NK-92 treated with Interleukin-12 subunit alpha and Interleukin-12 subunit beta, amount 100 ng/mL, for 24 hours (cell line): ENCODE measurements at places on chromosomes 3 and 15.

- no peak for DNase-seq
These were observed 17.8 kb downstream of the FLNB start for GRCh38 chr3:58025837-58026569.

DNA sequence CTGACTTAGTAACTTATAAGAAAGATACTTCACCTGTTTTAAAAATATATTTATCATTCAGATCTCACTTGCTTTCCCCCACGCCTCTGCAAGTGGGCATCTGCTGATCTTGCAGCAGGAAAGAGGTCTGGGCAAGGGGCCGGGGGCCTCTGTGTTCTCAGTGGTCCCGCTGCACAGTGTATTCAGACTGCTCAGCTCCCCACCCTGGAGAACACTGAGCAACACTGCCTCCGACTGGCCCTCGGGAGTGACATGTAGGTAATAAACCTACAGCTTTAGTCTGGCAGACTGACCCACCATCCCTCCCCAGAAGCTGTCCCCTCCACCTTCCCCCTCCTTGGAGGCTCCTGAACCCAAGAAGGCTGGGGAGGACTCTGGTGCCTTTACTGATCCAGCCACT is 43.8 kb downstream of the GABRB3 start:
- DNase-seq = no peak

DNA sequence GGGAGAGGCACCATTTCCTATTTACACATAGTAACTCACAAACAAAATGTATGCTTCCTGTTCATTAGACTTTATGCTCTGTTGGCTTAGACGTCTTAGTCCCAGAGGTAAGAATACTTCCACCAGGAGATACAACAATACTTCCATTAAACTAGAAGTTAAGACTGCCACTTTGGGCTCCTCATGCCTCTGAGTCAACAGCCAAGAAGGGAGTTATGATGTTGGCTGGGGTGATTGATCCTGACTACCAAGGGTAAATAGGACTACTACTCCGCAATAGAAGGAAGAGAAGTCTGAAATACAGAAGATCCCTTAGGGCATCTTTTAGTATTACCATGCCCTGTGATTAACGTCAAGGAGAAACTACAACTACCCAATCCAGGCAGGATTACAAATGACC is 43.5 kb upstream of the ABI3BP start:
- DNase-seq = no peak

- peak; percentile 58 for DNase-seq
These were observed 24.4 kb upstream of the TXNRD3 start for GRCh38 chr3:126679318-126679751.

DNA sequence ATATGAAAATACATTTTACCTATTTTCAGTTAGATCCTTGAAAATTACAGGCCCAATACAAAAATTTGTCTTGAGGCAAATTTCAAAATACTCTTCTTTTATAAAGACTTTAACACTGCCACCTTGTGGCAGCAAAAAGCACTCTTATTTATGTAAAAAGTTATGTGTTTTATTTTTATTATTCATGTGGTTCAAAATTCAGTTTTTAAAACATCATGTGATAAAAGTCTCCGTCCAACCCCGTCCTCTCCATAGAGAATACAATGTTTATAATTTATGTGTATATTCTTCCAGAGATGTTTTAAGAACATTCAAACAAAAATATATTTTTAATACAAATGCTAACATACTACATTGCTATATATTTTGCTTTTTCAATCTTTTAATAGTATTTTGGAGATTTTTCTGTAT is 36.9 kb upstream of the TRIM59 start:
- DNase-seq = no peak

DNA sequence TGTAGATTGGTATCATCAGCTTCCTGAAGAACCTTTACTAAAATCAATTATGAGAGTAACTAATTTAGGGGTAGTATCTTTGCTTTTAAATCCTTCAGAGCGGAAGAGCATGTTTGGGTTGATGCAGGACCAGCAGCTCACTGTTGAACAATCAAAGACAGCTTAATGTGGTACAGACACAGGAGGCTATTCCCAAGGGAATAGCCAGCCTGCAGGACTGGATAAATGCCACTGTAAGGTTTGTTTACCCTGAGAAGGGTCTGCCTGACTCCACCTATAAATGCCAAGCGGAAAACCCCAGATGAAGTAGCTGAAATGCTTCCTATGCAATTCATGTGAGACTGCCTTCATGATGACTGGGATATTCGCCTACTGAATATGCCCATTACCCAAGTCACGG is 16.0 kb upstream of the STAC start:
- DNase-seq = no peak

GRCh38 chr15:57041416-57041815 is 123.0 kb downstream of the TCF12 start:
- DNase-seq = no peak

DNA sequence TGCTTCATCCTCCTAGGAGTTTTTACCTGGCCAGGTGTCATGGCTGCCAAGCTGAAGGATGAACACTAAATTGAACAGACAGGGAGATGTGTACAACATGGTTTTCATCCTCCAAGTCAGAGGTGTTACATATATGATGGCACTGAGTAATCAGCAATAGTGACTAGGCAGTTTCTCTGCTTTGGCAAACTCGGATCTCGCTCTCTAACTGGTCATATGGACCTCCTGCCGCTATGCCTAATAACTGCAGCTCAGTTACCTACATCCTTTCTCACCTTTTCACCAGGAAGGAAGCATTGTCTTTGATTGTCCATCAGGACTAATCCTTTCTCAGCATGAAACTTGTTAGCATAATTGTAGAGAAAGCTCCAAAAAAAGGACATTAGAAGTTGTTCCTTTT is 175.9 kb upstream of the PLSCR5 start:
- DNase-seq = no peak

DNA sequence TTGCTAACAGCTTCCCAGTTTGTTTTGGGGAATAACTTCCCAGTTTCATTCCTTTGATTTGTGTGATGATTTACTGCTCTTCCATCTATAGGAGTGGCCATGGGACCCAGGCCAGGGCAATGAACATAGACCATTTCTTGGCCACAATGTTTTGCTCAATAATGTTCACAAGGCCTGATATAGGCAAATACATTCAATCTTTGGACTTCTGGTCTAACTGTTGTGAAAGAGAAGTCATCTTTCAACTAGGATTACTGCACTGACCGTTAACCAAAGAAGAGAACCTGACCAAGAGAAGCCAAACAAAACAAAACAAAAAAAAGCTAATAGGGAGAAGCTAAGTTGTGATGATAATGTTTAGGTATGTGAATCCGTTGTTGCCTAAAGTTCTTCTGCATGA is 221.8 kb upstream of the SUCLG2 start:
- no peak for DNase-seq

DNA sequence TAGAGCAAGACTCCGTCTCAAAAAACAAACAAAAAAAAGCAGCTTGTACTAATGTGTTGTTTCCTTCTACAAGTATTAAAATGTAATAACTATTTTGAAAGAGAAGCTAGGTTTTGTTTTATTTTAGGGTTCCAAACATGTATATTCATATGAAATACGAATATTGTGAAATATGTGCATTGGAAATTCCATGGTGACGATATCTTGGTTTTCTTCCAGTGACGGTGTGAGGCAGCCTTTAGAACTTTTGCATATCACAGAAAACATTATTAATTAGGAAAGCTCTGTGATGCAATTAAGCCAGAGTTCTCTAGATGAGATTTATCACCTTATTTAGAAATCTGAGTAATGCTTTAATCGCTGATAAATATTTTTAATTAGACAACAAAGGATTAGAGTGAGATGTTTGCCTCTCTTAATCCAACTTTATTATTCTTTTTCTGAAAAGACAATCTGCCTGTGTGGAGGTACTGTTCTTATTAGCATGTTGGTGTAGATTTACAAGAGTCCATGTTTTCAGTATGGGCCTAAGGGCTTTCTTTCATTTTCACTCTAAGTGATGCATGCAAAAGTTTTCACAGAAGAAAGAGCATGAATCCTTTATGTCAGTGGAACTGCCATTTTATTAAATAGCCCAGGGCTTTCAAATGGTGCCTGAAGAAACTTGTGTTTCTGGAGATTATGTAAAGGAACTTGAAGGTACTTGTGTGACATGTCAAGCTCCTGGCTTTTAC is 37.7 kb upstream of the SAMMSON start:
- DNase-seq = no peak
